ENCODE measurements at places on chromosomes 2 and 18.

DNA sequence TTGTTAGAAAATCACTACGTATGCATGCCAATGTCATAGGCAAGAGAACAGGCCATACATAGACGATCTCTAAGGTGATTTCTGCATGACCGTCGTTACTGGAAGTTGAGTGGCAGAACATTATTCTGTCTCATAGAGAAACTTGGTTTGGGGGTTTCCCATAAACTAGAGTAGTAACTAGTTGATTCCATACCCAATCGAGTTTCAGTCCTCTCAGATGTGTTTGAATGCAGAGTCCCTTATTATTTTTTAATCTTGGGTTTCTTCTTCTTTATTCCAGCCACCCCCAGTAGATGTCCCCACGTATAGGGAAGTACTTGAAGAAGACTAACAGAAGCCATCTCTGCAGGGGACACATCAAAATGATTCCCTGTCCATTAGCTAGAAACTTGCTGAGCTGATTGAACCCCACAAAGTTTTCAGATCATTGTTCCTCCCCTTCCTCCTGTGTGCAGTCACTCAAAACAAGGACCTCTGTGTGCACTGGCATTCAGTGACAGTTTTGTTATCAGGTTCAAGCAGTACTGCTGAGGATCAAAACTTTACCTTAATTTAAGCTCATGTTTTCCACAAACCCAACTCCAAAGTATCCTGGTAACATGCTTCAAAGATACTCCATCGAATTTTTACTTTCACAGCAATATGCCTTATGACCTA, 68.4 kb upstream of the CDCA7 start:
- DNase-seq, result no peak

DNA sequence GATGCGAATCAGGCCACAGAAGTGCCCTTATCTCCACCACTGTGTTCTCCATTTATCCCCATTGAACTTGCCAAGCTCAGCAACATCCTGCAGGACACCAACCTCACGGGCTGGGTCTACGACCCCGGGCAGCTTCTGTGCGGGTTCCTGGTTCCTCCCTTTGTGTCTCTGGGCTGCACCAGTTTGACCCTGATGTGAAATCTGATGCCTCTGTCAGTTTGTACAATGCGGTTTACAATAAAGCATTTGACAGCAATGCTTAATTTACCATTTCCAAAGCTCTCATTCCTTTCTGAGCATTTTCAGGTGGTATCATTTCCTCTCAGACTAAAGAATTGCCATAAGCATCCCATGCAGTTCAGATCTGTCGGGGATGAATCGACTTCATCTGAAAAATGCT, 3.3 kb upstream of the TMEM18 start:
- no peak for DNase-seq

GRCh38 chr2:158753641-158754611, 41.2 kb upstream of the DAPL1 start:
- peak; percentile 6 for DNase-seq

DNA sequence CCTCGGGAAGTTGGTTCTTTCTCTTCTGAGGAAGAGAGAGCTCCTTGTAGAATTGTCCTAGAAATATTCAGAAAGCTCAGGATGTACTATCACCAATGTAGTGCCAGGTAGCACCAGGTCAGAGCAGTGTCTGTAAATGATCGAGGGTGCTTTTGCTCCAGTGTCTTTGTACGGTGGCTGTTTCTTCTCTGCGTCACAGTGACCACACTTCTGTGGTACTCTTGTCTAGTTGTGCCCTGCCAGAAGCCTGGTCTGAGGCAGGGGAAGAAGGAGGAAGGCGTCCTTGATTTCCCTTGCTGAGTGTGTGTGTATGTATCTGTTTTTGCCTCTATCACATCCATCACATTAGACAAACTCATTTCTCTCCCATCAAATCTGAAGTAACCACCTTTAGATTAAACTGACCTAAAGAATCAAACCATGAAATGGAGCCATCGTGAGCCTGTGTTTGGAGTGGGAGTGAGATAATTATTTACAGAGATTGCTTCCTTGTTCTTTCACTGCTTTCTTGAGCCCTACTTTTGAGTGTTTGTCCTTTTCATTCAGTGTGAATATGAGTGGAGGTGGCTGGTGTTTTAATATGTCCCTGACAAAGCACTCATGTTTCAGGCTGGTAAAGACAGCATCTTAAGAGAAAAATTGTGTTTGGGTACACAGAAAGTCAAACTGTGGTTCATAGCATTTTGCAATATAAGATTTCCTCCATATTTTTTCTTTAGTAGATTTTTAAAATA, 97.2 kb downstream of the ACOXL start:
- DNase-seq, result no peak

DNA sequence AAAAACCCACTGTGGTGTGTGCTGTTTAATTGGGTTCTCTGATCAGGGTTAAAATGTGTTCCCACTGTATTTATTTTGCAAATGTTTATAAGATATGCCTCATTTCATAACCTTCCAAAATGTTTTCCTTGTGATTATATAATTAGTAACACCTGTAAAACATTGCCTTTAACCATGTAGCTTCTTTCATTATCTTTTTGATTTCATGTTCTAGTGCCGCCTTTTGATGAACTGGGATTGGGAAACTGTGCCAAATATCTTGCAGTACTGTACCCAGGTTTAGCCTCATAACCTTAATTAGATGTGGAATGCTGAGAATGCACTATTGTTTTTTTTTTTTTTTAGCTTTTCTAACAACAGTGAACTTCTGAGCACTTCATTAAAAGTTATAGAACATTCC, 96.9 kb downstream of the TANC1 start:
- no peak for DNase-seq

DNA sequence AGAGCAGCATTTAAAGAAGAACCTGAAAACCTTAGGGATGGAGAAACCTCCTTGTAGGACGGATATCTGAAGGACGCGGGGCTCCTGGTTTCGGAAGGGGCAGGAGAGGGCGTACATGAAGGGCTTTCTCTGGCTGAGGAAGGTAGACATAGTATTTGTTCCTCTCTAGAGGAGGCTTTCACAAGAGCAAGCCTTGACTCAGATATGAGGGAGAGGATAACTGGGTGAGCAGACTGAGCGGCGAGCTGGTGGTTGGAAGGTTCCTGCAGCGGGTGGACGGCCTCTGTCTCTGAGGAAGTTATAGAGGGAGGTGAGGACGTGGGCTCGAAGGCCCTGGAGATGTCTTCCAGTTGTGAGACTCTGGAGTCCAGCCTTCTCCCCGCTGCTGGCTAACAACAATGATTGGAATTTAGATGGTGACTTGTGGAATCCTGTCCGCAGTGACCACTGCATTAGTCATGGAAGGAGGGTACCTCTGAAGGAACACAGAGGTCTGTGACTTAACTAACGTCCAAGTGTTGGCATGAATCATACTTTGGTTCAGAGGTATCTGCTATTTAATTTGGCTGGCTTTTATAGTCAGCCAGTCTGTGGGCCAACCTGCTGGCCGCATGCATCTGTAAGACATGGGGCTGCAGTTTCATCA, 80.9 kb downstream of the ASAP2 start:
- no peak for DNase-seq

DNA sequence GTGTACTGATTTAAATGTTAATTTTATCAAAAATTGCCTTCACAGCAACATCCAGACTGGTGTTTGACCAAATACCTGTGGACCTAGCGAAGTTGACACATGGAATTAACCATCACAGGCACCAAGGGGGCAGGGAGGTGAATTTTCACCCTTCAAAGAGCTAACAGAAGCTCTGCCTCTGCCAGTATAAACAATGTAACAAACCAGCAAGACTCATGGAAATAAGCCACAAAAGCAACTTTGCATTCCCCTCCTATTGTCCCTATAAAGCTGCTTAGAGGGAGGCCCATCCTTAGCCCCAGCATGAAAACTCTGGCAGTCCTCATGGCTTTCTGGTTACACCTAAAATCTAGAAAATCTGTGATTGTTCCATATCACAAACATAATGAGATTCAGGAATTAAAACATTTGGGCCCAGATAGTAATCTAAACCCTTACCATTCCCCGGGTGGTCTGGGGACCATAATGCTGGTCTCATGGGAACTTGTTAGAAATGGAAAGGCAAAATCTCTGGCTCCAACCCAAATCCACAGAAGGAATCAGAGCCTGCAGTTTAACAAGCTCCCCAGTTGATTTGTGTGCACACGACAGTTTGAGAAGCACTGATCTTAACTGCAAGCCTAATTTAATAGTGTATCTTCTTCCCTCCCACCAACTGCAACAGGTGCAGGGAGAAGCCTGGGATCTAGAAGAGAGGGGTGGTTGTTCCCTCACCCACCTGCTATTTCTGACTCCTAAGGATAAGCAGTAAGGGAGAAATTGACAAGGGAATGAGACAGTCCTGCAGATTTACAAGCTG, 23.1 kb downstream of the SERPINB11 start:
- DNase-seq, result no peak

GRCh38 chr18:35157181-35157580, 83.7 kb upstream of the ZNF397 start:
- DNase-seq, result no peak

DNA sequence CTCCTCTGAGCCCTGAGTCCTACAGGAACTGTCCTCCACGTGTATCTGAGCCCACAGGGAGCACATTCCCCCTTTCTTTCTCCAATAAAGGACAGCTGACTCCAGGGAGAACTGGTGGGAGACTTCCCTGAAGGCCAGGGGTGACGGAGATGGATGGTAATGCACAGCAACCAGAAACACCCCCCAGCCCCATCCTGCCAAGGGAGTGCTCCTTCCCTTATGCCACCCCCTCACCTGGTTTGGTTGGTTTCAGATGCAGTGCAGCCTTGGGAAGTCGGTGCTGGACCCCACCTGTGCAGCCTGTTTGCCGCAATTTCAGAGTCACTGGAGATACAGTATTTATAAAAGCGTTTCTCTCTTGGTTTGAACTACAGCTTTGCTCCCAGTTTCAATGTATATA, 24.0 kb downstream of the GPR55 start:
- DNase-seq, result no peak

GRCh38 chr18:63216516-63217311, 102.9 kb downstream of the BCL2 start:
- DNase-seq, result peak; percentile 28

DNA sequence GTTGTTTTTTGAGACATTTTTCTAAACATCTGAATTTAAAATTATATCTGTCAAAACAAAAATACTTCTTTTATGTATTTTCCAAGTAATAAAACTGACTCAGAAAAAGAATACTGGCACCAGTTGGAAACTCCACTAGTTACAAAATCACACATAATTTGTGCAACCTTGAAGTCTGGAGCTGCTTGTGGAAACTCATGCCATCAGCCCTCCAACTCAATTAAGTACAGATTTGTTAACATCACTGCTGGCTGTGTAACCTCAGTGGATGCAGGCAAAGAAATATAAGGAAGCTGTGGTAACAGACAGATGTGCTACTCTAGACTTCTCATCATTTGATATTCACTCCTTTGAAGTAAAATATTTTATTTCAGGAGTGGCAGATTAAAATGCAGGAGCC, 30.0 kb upstream of the RAPH1 start:
- DNase-seq, result no peak

DNA sequence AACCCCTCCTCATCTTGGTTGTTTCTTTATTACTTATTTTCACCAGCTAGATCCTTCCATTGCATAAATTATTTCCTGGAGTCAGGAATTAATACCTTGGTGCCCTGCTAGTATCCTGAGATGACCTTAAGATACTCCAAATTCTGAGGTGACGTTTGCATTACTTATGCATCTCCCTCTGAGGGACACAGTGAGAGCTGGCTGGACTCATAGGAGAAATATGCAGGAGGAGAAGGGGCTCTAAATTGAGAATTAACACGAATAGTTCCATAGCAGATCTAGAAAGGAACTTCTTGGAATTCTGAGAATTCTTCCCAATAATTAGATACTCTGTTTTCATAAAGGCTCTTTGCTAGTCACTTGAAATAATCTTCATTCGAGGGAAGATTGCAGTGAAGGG, 310.6 kb upstream of the ZEB2 start:
- DNase-seq, result no peak

DNA sequence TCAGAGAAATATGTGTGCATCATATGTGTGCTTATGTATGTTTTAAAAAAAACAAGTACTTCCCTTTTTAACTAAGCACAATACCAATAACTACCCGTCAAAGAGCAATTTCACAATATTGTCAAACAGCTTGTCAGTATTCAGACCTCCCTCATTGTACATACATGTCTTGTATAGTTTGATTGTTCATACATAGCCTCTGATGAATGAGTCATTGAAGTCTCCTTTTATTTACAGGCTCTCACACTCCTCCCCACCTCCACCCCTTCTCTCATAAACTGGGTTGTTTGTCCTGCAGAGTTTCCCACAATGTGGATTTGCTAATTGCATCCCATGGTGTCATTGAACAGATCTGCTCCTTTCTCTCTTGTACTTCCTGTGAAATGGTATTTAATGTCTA, 132.8 kb upstream of the L3MBTL4 start:
- DNase-seq, result no peak

DNA sequence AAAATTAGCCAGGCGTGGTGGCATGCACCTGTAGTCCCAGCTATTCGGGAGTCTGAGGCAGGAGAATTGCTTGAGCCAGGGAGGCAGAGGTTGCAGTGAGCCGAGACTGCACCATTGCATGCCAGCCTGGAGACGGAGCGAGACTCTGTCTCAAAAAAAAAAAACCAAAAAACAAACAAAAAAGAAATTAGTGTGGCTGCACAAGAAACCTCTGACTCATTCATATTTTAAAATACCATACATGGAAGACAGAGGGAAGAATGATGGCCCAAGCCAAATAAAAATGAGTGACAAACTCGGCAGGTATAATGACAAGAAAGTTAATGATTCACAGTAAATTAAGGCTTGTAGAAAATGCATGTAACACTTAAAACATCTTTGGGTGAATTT, 875.8 kb downstream of the EPHA4 start:
- no peak for DNase-seq

GRCh38 chr2:219404954-219405353, 13.2 kb upstream of the DES start:
- DNase-seq, result no peak

- no peak for DNase-seq
Measured at GRCh38 chr2:123434546-123435395, 590.3 kb upstream of the CNTNAP5 start.

- no peak for DNase-seq
Measured at GRCh38 chr2:70362661-70363060, 60.8 kb upstream of the FAM136A start.

DNA sequence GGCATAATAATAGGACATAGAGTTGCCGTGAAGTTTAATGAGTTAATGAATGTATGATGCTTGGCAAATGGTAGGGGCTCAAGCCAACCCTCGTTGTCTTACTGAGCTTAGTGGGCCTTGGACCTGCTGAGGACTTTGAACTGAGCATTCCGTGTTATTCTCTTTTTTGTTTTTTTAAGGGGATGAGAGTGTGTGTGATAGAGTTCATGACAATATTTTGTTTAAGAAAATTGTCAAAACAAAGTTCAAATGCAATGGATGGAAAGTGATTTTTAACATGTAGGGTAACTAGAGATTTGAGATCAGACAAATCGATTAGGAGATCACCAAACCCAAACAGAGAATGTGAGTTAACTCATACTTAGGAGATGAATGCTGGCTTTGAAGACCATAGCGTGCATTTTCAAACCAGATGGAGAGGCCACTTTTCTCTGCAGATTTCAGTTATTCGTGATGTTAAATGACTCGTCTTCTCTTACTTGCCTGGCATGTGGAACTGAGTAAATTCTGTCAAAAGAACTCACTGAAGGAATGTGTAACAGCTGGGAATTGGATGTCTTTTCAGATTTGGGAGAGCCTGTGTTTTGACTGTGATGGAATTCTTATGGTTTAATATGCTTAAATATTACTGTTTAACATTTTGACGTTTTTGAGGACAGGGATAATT, 88.7 kb downstream of the NEDD4L start:
- DNase-seq, result no peak
